ENCODE measurements at places on chromosomes 11 and 22.

DNA sequence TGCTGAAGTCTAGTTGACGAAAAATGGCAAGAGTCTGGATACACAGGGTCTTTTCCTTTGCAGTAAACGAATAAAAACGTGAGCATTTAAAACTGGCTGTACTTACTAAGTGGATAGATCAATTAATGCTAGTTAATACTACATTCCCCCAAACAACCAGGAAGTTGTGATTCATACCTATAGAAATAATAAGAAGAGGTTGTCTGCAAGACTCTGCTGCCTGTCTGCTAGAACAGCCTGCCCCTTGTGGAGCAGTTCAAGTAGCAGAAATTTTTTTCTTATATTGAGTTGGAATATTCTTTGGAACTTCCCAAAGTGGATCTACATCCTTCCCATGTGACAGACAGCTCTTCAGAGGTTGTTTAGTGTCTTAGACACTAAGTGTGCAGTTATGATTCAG is 86.8 kb downstream of the TEAD1 start:
- no peak for DNase-seq

DNA sequence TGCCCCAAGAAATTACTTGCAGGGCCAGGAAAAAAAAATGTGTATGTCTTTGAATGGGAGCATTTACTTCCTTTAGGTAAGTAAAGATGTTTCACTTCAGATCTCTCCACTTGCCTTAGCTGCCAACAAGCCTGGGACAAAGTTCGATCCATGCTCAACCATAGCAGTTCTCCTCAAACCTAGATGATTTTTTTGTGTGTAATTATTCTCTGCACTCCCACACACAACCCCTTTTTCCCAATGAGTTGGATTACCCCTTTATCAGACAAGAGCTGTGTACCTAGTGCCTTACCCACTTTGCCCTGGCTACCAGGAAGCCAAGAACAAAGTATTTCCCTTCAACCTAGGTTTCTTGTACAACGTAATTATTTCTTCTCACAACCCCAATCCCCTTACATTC is 35.6 kb downstream of the TPBGL start:
- peak; percentile 29 for DNase-seq

DNA sequence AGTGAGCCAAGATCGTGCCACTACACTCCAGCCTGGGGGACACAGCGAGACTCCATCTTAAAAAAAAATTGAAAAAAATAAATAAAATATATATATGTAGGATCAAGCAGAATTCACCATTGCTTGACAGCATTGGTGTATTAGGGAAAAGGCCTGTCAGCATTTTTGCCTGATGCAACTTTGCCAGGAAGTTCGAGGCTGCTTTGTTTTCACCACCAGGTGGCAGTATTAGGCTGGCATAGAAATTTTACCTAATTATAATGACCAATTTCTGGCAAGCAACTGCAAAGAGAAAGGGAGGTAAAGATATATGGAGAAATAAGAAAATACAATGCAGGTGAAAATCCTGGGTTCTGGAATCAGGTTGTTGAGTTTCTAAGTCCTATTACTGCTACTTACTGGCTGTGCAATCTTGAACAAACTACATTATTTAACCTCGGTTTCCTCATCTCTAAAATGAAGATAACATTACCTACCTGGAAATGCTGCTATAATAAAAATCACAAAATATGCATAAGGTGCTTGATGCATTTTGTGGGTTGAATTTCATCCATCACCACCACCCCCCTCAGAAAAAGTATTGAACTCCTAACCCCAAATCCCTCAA is 24.7 kb downstream of the LAYN start:
- peak; percentile 80 for DNase-seq

GRCh38 chr22:26660961-26661578 is 3.7 kb downstream of the MIAT start:
- DNase-seq: no peak

- no peak for DNase-seq
Measured at GRCh38 chr11:110407315-110407714, 22.4 kb upstream of the FDX1 start.

DNA sequence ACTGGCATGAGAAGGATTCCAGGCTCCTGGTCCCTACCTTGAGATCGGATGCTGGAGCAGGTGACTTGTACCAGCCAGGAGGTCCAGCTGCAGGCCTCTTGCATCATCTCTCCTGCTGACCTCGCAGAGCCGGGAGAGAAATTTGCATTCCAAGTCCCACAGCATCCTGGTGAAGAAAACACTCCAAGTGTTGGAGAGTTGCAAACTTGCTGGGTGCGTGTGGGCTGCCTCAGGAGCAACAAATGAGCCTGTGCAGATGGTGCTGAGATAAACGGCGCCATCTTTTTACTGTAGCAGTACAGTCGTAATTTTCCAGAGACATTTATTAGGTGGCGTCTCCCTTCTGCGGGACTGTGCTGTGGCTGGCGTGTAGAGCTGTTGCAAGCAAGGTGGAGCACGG is 32.1 kb upstream of the ZBTB16 start:
- DNase-seq: no peak

DNA sequence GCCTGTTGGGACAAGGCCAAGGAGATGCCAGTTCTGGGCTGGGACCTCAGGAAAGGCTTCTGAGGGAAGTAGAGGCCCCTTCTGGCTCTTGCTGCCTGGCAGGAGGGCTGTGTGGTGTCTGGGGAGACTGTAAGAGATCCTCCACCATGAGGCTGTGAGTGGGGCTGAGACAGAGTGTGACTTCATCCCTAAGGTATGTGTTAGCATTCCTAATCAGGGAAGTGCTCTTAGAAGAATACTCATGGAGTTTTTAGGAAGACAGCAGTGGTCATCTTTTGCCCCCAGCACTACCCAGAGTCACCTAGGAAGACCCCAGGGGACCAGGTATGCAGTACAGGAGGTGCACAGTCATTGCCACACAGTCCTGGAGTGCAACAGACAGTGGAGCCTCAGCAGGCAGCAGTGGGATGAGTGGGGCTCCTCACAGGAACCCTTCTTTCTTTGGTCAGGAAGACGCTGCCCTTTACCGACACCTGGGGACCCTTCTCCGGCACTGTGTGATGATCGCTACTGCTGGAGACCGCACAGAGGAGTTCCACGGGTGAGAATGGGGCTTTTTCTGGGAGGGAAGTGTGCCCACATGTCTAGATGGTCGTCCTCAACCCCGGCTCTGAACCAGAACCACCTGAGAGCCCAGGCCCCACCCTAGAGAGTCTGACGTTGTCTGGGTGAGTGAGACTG is 2.8 kb downstream of the RIC8A start:
- no peak for DNase-seq

- DNase-seq: no peak
Measured at GRCh38 chr22:36922105-36922608, 8.7 kb downstream of the CSF2RB start.

DNA sequence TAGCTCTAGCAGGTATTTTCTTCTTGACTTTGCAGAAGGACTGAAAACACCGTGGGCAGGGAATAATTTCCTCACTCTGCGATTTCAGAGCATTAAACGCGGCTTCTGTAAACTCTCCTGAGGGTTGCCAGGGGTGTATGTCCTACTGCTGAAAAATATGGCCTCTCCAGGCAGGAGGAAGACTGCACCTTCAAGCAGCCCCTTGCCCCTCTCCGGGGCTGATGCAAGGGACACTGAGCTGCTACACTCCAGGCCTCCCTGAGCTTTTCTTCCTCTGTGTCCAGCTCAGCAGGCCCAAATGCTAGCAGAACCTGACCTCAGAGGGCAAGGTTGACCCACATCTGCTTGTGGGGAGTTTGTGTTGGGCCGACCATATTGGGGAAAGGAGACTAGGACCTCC is 2.2 kb downstream of the CD6 start:
- no peak for DNase-seq

GRCh38 chr11:18720808-18721560 is 5.0 kb downstream of the IGSF22 start:
- peak; percentile 77 for DNase-seq

DNA sequence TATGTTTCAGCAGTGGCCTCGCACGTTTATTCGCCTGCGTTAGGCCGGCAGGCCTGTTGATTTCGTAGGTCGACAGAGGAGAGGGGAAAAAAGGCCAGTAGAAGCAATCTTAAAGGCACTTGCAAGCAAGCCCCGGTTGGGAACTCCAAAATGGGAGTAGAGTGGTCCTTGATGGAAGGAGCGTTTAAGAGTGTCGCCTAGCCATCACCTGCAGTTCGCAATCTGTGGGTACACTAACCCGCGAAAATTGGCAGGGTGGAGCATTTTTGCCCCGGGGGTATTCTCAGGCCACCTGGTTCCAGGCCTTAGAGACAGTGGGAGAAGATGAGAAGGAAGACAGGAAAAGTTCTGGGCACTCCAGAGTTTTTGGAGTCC is 1.1 kb downstream of the EWSR1 start:
- peak; percentile 27 for DNase-seq

DNA sequence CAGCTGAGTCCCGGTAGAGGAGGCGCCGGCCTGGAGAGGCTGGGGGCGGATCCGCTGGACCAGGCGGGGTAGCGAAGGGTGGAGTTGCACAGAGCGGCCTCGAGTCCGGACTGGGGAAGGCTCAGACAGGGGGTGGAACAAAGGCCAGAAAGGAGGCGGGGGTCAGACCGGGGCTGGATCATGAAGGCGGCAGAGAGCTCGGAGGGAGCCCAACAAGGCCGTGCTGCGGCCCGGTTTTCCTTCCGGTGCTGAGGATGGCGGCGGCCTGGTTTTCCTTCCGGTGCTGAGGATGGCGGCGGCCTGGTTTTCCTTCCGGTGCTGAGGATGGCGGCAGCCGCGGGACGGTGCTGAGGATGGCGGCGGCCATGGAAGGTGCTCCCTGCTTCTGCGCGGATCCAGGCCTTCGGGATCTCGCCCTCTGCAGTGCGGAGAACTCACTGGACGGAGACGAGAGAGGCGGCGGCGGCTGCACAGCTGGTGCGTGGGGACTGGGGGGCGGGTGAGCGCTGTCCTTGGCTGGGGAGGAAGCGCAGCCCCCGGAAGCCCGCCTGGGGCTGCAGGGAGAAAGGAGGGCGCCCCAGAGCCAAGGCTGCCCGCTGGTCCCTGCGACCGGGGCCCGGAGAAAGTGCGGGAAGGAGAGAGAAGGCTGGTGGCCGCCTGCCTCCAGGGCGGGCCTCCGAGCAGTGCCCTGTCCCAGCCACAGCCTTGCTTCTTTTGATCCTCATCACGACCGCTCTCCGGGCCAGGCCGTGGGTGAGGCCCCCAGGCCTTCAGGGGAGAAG is 350.4 kb upstream of the B3GAT1 start:
- DNase-seq: no peak

GRCh38 chr11:17878743-17879142 is 134.1 kb downstream of the SERGEF start:
- DNase-seq: no peak

DNA sequence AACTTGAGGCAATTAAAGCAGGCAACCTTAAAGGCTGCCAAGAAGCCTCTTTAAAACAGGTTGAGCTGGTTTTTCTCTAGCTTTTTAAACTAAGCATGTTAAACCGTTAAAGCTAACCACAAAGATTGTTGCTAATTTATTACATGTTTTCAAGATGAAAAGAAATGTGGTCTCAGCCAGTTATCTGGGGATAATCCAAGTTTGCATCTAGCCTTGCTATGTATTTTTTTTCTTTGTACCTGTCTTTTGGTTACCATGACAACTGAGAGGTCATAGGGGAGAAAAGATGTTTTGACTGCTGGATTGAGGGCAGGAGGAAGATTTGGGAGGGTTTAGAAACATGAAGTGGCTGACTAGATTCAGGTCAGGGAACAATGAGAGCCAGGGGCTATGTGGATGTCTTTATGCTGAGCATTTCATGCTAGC is 19.2 kb upstream of the PGM2L1 start:
- DNase-seq: no peak

DNA sequence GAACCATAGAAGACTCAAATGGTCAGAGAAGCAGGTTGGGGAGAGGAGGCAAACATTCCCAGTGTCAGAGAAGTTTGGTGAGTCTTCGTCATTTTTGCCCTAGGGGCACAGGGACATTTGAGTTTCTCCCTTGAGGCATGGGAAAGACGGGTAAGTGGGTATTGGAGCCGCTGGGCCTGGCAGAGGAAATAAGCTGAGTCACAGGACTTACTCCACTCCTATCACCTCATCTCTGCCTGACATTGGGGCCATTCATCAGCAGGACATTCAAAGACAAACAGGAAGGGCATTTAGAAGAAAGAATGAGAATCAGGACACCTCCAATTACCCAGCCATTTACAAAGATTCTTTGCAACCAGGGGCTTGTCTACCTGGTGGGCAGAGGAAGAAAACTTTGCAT is 100.7 kb upstream of the SEZ6L start:
- no peak for DNase-seq

GRCh38 chr11:113162592-113162962 is 151.8 kb upstream of the TTC12 start:
- DNase-seq: no peak

DNA sequence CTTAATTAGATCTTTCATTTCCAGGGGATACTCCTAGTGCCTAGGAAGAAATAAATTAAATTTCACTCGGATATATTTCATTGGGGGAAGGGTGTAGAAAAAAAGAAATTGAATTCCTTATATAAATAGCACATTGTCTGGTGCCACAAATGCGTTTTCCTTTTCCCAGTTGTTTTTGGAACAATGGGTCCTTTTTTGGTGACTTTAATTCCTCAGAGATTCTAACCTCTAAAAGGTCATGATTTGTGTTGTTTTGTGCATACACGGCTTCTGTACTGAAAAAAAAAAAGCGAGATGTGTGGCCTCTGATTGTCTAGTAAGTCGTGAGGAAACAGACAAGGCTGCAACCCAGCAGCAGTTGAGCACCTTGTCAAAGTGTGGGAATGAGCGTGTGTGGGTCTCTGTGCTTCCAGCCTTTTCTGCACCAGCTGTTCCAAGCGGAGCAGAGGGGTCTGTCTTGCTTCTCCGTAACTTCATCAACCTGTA is 64.5 kb upstream of the CRTAM start:
- DNase-seq: no peak

DNA sequence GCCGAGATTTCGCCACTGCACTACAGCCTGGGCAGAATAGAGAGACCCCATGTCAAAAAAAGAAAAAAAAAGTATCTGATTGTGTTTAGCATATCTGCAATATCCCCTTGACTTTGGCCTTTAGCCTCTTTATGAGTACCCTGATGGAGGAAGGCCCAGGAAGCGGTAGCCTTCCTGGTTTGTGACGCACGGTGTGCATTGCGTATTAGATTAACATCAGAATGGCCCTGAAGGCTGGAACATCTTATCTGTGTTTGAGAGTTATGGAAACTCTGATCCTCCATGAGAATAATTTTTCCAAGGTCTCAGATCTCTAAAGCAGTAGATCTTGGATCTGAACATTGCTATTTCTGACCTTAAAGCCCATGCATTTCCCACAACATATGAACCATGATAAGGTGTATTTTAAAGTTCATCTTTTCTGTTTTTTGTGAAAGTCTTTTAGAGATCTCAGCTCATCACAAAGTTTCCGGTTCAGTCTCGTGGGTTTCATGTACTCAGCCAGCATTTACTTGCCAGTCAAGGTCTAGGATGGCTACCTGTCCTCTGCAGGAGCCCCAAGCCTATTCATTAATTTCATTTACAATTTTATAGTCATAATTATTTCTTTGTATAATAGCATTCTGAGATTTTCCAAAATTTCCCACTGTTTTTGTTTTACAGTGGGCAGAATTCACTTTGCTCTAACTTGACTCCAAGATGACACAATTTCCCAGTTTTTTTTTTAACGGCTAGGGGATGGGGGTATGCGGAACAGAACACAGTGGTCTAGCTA is 605 bp upstream of the FDX1 start:
- peak; percentile 55 for DNase-seq
